ENCODE measurements at places on chromosomes 7 and 10. TPM values are rescaled to one million over a fixed set of nuclear protein-coding genes. Genes with fewer than 3 reads are reported as not detected.

DNA sequence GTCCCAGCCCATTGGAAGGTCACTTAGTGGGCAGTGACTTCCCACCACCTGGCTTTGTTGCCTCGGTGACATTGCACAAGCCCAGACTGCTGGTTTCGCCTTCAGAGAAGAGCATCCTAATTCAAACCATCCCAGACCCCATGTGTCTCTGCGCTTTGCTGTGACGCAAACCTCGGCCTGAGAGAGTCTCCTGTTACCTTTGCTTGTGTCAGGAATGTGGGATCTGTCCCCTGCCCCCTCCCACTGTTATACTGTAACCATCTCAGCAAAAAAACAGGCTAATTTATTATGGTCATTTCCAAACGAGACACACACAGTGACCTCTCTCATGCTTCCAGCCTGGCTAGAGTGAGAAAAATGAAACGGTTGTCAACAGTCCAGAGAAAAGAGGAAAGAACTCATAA lies 25.0 kb upstream of the AQP1 start:
- H3K27me3 ChIP-seq = no peaks in the 10 kb centered on the region
- H3K4me3 ChIP-seq = no peak overlapping the region
- peaks cover 15% of the 10 kb centered on the region for H3K4me1 ChIP-seq
- DNase-seq = no peak

GRCh38 chr10:87829986-87830729 lies 12.1 kb upstream of the ATAD1 start:
- H3K36me3 ChIP-seq = no peaks in the 10 kb centered on the region
- no peaks in the 10 kb centered on the region for H3K4me1 ChIP-seq
- H3K27me3 ChIP-seq = no peaks in the 10 kb centered on the region
- no peak overlapping the region for H3K27ac ChIP-seq

DNA sequence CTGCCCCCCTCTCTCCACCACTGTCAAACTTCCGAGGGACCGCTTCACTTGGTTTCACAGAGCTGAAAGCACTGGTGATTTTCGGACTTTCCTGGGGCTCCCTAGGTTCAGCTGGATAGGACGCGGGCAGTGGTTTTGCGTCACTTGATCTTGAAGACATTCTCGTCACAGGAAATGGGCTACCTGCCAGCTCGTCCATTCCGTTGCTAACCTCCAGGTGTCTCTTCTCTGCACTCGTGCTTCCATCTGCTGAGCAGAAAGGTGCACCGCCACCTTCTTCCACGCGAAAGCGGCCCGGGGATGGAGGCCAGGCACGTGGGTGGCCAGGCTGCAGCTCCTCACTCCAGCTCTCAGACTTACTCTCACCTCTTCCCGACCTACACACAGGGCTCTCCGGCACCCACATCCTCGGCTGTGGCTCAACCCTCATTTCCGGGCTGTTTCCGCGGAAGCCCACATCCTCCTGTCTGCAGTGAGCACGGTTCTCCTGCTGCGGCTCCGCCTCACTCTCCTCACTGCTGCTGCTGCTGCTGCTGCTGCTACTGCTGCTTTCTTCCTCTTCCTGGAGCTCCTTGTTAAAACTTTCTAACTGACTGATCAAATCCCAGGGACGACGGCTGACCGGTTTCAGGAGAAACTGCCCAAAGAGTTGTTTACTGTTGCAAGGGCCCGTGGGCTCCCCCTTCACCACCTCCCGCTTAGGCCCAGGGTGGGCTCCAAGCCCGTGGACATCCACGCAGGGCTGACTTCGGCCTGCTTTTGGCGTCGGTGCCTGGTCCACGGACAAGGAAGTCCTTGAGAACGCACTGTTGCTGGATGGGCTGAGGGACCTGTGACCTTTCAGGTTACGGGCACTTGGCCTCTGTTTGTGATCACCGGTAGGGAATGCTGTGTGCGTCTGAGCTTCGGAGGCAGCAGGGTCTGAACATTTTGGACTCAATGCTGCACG lies 32.1 kb downstream of the JCAD start:
- no peaks in the 10 kb centered on the region for H3K36me3 ChIP-seq
- DNase-seq = no peak
- H3K27ac ChIP-seq = peak overlapping the region; percentile 87
- peak overlapping the region; percentile 9 for H3K4me3 ChIP-seq

Gene CDC123
- 33.2 TPM for total RNA-seq

GRCh38 chr7:132655131-132655727 lies 79.0 kb upstream of the PLXNA4 start:
- H3K27ac ChIP-seq = no peak overlapping the region
- H3K36me3 ChIP-seq = no peaks in the 10 kb centered on the region
- H3K4me1 ChIP-seq = no peaks in the 10 kb centered on the region
- H3K4me3 ChIP-seq = no peak overlapping the region
- H3K27me3 ChIP-seq = no peaks in the 10 kb centered on the region

GRCh38 chr10:46992803-46993561 lies 81.8 kb downstream of the PTPN20 start:
- H3K4me3 ChIP-seq = no peak overlapping the region
- H3K27me3 ChIP-seq = no peaks in the 10 kb centered on the region
- DNase-seq = peak; percentile 64
- H3K4me1 ChIP-seq = peaks cover 5% of the 10 kb centered on the region
- peak overlapping the region; percentile 65 for H3K27ac ChIP-seq
- no peaks in the 10 kb centered on the region for H3K36me3 ChIP-seq

Gene NPSR1
- not detected for total RNA-seq

DNA sequence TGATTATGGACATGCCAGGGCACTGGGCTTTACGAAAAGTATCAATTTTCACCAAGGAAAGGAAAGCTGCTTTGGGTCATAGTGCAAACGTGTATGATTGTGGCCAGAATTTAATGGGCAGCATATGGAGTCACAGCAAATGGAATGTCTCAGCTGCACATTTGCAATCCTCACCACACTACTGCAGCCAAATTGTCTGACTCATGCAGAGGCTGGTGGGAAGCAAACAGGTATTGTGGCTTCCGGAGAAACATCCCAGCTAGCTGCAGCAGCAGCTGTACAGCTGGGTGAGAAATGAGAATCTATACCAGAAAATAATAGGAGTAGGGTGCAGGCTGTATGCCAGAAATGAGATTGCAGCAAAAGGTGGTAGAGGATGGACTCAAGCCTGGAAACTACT lies 374.7 kb upstream of the VWC2 start:
- no peaks in the 10 kb centered on the region for H3K4me1 ChIP-seq
- DNase-seq = no peak
- no peak overlapping the region for H3K4me3 ChIP-seq
- H3K36me3 ChIP-seq = no peaks in the 10 kb centered on the region
- H3K27me3 ChIP-seq = no peaks in the 10 kb centered on the region
- no peak overlapping the region for H3K27ac ChIP-seq

Gene NUTM2A
- total RNA-seq = 0.11 TPM

- no peak for DNase-seq
- no peak overlapping the region for H3K4me3 ChIP-seq
- no peaks in the 10 kb centered on the region for H3K27me3 ChIP-seq
- H3K27ac ChIP-seq = no peak overlapping the region
- H3K4me1 ChIP-seq = no peaks in the 10 kb centered on the region
These were observed 69.0 kb downstream of the PARD3 start for GRCh38 chr10:34746094-34746493.

- H3K4me3 ChIP-seq = no peak overlapping the region
- no peaks in the 10 kb centered on the region for H3K27me3 ChIP-seq
- H3K27ac ChIP-seq = no peak overlapping the region
- no peaks in the 10 kb centered on the region for H3K36me3 ChIP-seq
These were observed 72.7 kb downstream of the CUBN start for GRCh38 chr10:17056781-17057428.

DNA sequence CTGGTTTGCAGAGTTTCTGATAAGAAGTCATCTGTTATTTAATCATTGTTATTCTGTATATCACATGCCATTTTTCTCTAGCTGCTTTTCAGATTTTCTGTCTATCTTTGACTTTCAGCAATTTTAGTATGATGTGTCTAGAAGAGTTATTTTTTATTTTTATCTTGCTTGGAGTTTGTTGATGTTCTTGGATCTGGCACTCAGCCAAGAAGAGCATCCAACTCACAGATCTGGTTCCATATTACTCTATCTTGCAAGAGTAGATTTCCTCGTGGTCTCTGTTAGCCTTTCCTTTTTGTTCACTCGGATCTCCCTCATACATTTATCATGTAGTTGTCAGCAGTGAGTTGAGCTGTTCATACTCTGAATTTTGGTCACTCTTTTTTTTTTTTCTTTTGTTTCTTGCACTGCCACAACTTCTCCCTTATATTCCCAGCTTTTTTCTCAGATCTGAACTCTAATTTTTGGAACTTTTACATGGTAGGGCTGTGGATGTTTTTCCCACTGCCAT lies 54.8 kb upstream of the CALCR start:
- no peaks in the 10 kb centered on the region for H3K36me3 ChIP-seq
- no peak overlapping the region for H3K27ac ChIP-seq
- no peak for DNase-seq
- H3K27me3 ChIP-seq = no peaks in the 10 kb centered on the region

Gene CCDC172
- not detected for total RNA-seq

DNA sequence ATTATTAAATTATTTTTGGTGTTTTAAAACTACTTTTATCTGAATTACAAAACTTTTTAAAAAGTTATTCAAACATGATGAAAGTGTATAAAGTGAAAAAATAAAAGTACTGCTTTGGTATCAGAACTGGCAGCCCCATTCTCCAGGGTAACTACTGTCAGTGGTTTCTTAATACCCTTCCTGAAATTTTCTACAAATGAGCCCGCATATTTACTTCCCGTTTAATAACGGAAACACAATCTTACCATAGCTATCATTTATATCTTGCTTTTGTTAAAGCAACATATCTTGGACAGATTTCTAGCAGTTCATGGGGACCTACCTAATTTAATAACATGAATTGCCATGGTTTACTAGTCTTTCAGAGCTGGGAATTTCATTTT lies 249.9 kb downstream of the RNLS start:
- H3K4me1 ChIP-seq = no peaks in the 10 kb centered on the region
- H3K36me3 ChIP-seq = no peaks in the 10 kb centered on the region
- no peak for DNase-seq

- no peaks in the 10 kb centered on the region for H3K27me3 ChIP-seq
- DNase-seq = no peak
- H3K4me3 ChIP-seq = no peak overlapping the region
These were observed 8.2 kb downstream of the MINDY3 start for GRCh38 chr10:15852111-15852557.

Gene FAM131B
- total RNA-seq = 0.53 TPM

Gene GRID2IP
- total RNA-seq = not detected

GRCh38 chr7:135757719-135758411 lies 9.3 kb upstream of the FAM180A start:
- no peaks in the 10 kb centered on the region for H3K27me3 ChIP-seq
- peaks cover 57% of the 10 kb centered on the region for H3K4me1 ChIP-seq
- peak overlapping the region; percentile 97 for H3K27ac ChIP-seq
- H3K36me3 ChIP-seq = no peaks in the 10 kb centered on the region
- peak overlapping the region; percentile 54 for H3K4me3 ChIP-seq

DNA sequence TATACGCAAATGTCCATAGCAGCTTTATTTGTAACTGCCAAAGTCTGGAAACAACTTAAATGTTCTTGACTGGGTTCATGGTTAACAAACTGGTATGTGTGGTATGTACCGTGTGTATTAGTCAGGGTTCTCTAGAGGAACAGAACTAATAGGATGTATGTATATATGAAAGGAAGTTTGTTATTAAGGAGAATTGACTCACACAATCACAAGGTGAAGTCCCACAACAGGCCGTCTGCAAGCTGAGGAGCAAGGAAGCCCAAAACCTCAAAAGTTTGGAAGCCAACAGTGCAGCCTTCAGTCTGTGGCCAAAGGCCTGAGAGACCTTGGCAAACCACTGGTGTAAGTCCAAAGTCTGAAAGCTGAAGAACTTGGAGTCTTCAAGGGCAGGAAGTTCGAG lies 66.8 kb downstream of the TMEM168 start:
- H3K4me3 ChIP-seq = no peak overlapping the region
- no peaks in the 10 kb centered on the region for H3K27me3 ChIP-seq
- H3K27ac ChIP-seq = no peak overlapping the region

GRCh38 chr10:24453404-24453830 lies 244.5 kb downstream of the KIAA1217 start:
- H3K27ac ChIP-seq = peak overlapping the region; percentile 40
- no peak overlapping the region for H3K4me3 ChIP-seq
- DNase-seq = no peak
- H3K4me1 ChIP-seq = no peaks in the 10 kb centered on the region
